Colonic mucosa (tissue), 4 donors: ENCODE measurements at places on chromosomes 7 and 10. TPM values are rescaled to one million over a fixed set of nuclear protein-coding genes. Genes with fewer than 3 reads are reported as not detected.

SCIN gene
- 57.4 TPM for total RNA-seq

RAPGEF5 gene
- 39.9 TPM for total RNA-seq

DNA sequence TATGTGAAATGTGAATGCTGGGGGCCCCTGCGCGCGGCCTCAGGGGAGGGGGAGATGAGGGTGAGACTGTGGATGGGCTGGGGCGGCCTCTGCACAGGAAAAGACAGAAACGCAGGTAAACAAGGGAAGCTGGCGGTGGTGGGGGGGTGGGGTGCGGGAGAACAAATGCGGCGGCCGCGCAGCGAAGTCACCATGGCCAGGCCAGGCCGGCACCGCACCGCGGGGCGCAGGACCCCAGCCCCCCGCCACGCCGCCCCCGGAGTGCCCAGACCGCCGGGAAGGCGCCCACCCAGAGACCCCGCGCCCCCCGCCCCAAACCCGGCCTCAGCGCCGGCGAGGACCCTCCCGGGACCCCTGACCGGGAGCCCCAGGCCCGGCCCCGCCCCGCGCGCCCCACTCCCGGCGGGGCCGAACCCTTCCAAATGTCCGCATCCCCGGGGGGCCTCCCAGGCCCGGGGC lies 14.5 kb upstream of the DNAAF5 start:
- no peak overlapping the region for H3K27ac ChIP-seq
- no peak for DNase-seq
- H3K36me3 ChIP-seq: no peaks in the 10 kb centered on the region
- H3K4me3 ChIP-seq: peak overlapping the region; percentile 17
- H3K4me1 ChIP-seq: peaks cover 3% of the 10 kb centered on the region
- no peaks in the 10 kb centered on the region for H3K27me3 ChIP-seq

DNA sequence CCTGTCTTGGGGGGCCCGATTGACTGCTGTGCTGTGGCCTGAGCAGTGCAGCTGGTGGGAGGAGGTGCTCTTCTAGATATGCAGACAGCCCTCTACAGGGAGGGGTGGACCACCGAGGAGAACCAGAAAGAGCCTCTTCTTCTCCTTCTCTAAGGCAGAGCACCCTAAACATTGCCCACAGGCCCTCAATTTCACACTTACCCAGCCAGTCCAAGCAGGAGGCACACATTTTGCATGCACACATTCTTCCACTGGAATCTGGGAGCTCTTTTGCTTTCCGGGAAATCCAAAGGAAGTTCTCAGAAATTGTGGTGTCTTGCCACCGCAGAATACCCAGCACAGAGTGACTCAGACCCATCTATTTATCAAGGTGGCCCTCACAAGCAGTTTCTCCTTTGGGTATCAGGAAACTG lies 45.8 kb downstream of the EEPD1 start:
- no peak overlapping the region for H3K27ac ChIP-seq
- no peaks in the 10 kb centered on the region for H3K36me3 ChIP-seq
- H3K4me3 ChIP-seq: no peak overlapping the region

DNA sequence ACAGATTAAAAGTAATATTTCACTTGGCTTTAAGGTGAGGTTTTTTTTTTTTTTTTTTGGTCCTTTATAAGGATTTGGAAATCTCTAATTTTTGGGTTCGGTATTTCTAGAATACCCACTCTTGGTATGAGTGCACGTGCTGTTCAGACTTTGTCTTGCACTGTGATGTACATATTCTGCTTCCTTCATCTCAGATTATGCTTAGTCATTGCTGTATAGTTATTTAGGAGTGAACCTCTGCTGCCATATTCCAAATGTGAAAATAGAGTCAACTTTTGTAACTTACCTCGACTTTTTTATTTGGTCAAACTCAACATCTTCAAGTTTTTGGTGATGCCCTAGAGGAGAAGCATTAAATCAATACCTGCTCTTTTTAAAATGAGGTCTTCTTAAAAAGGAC lies 40.1 kb upstream of the HBP1 start:
- H3K4me1 ChIP-seq: no peaks in the 10 kb centered on the region
- no peak for DNase-seq
- no peaks in the 10 kb centered on the region for H3K36me3 ChIP-seq
- no peak overlapping the region for H3K27ac ChIP-seq
- H3K27me3 ChIP-seq: no peaks in the 10 kb centered on the region
- H3K4me3 ChIP-seq: no peak overlapping the region

- no peaks in the 10 kb centered on the region for H3K4me1 ChIP-seq
Measured at GRCh38 chr10:62582804-62583208, 208.6 kb downstream of the ZNF365 start.

DNA sequence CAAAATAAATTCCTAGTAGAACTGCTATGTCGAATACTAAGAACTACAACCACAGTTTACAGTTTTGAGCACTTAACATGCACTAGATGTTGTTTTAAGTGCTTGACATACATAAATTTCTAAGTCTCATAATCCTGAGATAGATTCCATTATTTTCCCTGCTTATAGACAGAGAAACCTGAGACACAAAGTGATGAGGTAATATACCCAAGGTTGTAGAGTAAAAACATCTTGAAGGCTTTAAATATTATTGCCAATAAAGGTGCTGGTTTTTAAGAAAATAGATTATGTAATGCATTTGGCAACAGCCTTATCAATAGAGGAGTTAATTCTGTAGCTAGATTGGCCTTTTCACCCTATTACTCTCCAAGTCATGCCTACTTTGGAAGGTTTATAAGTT lies 48.2 kb downstream of the PLEKHA8 start:
- DNase-seq: no peak
- no peak overlapping the region for H3K27ac ChIP-seq
- no peaks in the 10 kb centered on the region for H3K4me1 ChIP-seq
- H3K4me3 ChIP-seq: no peak overlapping the region

GRCh38 chr7:70178211-70178610 lies 579.9 kb downstream of the AUTS2 start:
- no peaks in the 10 kb centered on the region for H3K4me1 ChIP-seq
- DNase-seq: no peak
- H3K36me3 ChIP-seq: no peaks in the 10 kb centered on the region
- H3K4me3 ChIP-seq: no peak overlapping the region
